ENCODE measurements at places on chromosomes 3 and 15. TPM values are rescaled to one million over a fixed set of nuclear protein-coding genes. Genes with fewer than 3 reads are reported as not detected.

DNA sequence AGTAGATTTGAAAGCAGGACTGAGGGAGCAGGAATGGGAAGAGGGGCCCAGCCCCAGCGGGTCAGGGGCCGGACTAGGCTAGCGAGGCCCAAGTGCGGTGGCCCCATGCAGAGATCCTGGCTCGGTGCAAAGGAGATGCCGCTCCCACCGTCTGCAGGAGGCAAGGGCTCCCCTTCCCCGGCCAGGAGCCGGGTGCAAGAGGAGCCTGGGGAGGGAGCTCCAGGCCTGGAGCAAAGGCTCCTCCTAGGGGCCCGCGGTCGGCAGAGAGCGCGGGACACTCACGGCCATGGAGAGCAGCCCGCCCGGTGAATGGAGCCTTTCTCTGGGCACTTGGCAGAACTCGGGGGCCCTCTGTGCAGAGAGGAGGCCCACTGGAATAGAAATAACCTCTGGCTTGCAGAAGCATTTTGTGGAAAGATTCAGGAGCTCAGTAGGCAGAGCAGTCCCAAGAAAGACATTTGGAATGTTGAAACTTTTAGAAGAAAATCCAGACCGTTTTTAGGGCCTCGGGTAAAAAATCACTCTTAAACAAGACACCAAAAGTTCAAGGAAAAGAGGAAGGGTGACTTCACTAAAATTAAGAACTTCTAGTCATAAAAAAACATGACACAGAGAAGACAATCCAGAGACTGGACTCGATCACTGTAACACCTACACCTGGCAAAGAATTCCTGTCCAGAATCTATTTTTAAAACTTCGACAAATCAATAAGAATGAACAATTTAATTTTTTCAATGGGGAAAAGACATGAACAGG lies 43.0 kb upstream of the USP3 start:
- H3K27me3 ChIP-seq = no peaks in the 10 kb centered on the region
- peak overlapping the region; percentile 80 for H3K27ac ChIP-seq
- no peak overlapping the region for H3K4me3 ChIP-seq
- no peak for DNase-seq

DNA sequence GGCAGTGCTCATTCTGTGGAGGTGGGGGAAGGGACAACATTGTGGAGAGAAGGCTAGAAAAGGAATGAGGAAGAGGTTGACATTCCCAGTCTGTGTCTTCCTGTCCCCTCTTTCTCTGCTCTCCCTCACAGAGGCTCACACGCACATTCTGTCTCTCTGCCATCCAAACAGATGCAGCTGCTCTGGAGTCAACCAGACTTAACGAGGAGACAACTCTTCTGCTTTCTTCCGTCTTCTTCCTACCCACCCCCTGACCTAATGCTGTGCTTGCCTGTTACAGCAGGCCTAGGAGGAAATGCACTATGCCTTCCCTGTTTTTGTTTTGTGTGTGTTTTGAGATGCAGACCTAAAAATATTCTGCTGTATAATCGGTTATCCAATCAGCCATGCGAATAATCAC lies 121.9 kb downstream of the CACNA1D start:
- DNase-seq = no peak
- H3K4me3 ChIP-seq = no peak overlapping the region
- H3K27me3 ChIP-seq = no peaks in the 10 kb centered on the region
- no peaks in the 10 kb centered on the region for H3K36me3 ChIP-seq

DNA sequence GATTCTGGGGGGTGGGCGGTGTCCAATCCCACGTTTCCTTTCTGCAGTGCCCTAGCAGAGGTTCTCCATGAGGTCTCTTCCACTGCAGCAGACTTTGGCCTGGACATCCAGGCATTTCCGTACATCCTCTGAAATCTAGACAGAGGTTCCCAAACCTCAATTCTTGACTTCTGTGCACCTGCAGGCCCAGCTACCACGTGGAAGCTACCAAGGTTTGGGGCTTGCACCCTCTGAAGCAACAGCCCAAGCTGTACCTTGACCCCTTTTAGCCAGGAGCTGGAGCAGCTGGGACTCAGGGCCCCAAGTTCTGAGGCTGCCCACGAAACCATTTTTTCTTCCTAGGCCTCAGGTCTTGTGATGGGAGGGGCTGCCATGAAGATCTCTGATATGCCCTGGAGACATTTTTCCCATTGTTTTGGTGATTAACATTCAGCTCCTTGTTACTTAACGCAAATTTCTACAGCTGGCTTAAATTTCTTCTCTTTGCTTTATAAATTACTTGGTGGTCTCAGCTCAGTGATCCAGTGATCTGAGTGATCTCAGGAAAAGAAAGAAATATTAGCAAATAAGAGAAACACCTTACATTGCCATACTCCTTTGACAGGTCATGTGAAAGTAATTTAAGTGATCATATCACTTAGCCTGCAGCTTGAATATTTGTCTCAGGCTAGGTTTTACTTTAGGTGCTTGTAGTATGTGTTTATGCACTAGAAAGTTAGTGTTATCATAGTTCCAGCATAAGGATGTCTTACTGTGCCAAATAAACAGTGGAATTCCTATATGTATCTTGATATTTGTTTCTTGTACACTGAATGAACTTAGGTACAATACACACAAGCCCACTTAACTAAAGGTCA lies 3.0 kb downstream of the SNAP23 start:
- no peak overlapping the region for H3K27ac ChIP-seq
- no peak overlapping the region for H3K4me3 ChIP-seq
- peaks cover 4% of the 10 kb centered on the region for H3K36me3 ChIP-seq

DNA sequence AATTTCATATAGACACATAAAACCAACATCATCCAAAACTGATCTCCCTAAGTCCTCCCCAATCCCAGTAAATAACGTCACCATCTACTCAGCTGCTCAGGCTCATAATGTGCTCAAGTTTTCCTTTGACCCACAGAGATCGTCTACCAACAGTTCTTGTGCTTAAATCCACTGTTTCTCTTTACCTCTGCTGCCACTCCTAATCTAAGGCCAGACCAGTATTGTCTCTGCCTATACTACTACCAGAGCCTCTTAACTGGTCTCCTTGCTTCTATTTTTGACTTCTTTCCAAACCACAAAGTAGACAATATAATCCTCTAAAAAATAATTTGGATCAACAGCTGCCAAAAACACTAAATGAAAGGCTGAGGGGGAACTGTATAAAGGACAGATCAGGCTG lies 65.3 kb downstream of the CLASP2 start:
- no peak overlapping the region for H3K4me3 ChIP-seq
- no peak overlapping the region for H3K27ac ChIP-seq

DNA sequence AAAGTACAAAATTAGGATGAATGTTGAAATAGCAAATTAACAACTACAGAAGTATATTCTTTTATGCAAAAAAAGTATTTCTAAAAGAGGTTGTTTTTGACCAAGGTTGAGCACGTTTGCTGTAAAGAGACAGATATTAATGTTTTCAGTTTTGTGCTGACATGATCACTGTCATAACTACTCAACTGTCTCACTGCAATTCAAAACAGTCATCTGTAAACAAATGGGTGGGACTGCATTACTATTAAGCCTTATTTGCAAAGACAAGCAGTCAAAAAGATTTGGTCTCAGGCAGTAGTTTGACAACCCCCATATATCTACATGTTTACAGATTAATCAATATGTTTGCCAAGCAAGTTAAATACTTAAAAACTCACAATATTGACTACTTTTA lies 109.1 kb upstream of the ZNF385D start:
- H3K4me1 ChIP-seq = peaks cover 2% of the 10 kb centered on the region
- H3K4me3 ChIP-seq = no peak overlapping the region
- H3K27ac ChIP-seq = no peak overlapping the region
- no peaks in the 10 kb centered on the region for H3K27me3 ChIP-seq
- DNase-seq = no peak

DNA sequence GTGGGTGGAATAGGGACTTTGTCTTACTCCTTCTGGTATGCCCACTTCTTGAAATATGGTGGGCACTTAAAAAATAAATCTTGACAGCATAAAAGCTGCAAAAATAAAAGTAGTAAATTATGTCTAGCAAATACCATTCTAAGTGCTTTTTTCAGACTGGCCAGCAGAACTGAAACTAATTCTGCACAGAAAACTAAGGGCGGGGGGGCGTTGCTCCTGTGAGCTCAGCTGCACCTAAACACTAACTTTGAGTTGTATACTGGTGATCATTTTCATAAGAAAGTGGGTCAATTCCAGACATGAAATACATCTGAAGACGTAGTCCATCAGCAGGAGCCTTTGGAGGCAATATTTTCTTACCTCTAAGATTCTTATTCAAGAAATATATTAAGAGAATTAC lies 114.8 kb downstream of the WDR76 start:
- H3K4me1 ChIP-seq = peaks cover 4% of the 10 kb centered on the region
- H3K36me3 ChIP-seq = no peaks in the 10 kb centered on the region
- H3K4me3 ChIP-seq = no peak overlapping the region
- no peak for DNase-seq

DNA sequence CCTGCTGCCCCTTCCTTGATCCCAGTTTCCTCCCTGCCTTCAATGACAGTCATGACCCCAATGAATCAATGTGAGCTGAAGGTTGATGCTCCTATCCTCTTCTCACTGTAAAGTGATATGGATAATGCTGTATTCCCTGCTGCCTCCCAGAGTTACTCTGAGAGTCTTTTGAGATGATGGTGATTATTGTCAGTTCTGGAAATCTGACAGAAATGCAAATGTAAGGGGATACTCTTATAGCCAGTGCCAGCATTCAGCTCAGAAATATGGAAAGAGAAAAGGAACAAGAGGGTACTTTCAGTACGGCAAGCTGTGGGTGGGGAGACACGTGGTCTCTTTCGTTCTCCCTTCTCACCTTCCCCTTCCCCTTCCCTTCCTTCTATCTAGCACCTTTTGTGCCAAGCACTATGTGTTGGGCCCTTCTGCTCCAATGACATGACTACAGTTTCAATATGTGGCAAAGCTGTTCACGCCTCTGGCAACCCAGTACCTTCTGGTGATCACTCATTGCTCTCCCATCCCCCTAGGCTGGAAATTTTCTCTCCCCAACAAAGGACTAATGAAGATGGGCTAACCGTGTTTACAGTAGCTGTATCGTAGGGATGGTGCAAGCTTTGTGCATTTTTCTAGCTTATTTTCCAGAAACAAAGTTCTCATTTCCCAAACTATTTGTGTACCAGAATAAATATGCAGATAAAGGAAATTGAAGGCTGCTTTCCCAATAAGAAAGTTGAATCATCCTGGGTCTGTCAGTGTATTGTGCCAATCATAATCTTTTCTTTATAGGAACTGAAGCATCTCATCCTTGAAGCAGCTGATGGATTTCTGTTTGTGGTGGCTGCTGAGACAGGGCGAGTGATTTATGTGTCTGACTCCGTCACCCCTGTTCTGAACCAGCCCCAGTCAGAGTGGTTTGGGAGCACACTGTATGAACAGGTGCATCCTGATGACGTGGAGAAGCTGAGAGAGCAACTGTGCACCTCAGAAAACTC lies 70.3 kb downstream of the ARNT2 start:
- DNase-seq = no peak
- no peaks in the 10 kb centered on the region for H3K27me3 ChIP-seq
- no peak overlapping the region for H3K4me3 ChIP-seq
- H3K36me3 ChIP-seq = peaks cover 24% of the 10 kb centered on the region
- peak overlapping the region; percentile 44 for H3K27ac ChIP-seq
- H3K4me1 ChIP-seq = no peaks in the 10 kb centered on the region

CCR8 gene
- not detected for total RNA-seq

PROK2 gene
- 2.0 TPM for total RNA-seq

CYB561D2 gene
- total RNA-seq = 15.3 TPM

PLSCR2 gene
- 0.22 TPM for total RNA-seq

Data from spinal cord (tissue), 10 donors.